ENCODE measurements at places on chromosomes 7 and 10.
A peak's percentile ranks its signal among the peaks of the same experiment; 100 is the strongest.

- DNase-seq = no peak
These were observed 1469.5 kb upstream of the CELF2 start for GRCh38 chr10:9547936-9548904.

DNA sequence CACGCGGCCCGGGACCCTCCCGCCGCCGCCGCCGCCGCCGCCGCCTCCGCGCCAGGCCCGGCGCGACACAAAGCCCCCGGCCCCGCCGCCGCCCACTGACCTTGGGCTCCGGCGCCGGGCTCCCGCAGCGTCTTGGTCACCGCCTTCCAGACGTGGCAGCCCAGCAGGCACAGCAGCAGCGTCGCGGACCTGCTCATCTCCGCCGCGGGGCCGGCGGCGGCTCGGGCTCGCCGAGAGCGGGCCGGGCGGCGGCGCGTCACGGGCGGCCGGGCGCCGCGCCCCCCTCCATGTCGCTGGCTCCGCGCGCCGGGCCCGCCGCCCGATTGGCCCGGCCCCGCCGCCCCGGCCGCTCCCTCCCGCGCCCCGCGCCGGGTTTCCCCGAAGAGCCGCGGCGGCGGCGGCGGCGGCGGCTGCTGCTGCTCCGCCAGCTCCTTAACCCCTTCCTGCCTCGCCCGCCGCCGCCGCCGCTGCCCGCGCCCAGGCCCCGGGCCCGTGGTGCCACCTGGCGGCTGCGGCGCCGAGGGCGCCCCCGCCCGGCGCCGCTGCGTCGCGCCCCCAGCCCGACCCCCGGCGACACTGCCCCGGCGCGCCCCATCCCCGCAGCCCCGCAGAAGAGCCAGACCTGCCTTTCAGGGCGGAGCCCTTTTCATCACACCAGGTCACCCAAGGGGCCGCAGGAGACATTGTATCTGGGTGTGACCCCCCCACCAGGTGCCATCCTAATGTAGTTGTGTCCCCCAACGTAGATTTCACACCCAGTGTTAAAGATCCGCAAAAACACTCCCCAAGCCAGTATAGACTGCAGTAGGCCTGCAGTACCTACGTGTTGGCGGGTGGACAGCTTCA is at the start of gene FAM171A1:
TSS of gene FAM171A1 (minus strand) at position 434 of the 846 bp plus-strand sequence. CDS start at position 197, 237 bp downstream.
- no peak for DNase-seq

DNA sequence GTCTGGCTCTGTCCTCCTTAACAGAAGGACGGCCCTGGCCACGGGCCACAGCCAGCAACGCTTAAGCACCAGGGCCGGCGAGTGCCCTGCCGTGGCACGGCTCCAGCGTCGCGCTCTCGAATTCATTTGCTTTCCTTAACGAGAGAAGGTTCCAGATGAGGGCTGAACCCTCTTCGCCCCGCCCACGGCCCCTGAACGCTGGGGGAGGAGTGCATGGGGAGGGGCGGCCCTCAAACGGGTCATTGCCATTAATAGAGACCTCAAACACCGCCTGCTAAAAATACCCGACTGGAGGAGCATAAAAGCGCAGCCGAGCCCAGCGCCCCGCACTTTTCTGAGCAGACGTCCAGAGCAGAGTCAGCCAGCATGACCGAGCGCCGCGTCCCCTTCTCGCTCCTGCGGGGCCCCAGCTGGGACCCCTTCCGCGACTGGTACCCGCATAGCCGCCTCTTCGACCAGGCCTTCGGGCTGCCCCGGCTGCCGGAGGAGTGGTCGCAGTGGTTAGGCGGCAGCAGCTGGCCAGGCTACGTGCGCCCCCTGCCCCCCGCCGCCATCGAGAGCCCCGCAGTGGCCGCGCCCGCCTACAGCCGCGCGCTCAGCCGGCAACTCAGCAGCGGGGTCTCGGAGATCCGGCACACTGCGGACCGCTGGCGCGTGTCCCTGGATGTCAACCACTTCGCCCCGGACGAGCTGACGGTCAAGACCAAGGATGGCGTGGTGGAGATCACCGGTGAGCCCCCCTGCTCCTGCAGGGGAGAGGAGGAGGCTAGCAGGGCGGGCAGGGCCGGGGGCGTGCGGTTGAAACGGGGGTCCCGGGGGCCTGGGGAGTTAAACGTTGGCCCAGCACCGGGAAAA is at the start of gene HSPB1:
TSS of gene HSPB1 (plus strand) at position 327 of the 855 bp plus-strand sequence. CDS start at position 367, 40 bp downstream.
- DNase-seq = peak; percentile 68

GRCh38 chr10:5502571-5503476 is 3.5 kb upstream of the CALML5 start:
- DNase-seq = no peak

- DNase-seq = no peak
These were observed 59.0 kb upstream of the AGR3 start for GRCh38 chr7:16940776-16941175.

DNA sequence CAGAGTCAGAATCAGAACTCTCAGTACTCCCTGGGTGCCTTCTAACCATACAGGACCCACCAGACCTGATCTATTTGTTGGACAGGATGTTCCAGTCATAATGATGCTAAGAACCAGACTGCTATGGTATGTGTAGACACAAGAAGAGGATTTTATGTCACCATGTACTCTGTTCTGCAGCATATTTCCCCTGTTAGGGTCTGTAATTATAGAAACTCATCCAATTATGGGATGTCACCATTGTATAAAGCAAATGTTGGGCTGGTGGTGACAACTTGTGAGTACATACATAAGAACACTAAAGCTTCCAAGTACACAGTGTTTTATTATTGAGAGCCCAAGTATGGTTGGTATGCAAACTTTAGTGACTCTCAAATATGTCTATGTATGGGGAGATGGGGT is 67.1 kb upstream of the AGBL3 start:
- DNase-seq = no peak

- no peak for DNase-seq
These were observed 28.9 kb downstream of the GNAT3 start for GRCh38 chr7:80482950-80483349.

DNA sequence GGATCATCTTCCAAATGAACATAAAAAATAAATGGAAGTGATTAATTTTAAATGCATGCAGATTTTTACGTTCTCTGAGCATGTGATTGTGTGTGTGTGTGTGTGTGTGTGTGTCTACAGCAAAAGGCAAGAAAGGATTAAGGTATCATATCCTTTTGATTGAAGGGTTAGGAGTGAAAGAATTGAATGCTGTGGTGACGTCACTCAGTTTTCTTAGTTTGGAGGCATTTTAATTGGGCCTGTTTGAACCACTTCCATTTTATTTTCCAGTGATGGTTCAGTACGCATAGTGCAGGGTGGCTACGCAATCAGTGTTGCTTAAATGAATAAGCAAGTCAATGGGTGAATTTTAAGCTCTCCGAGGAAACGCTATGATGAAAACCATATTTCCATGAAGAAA is 31.3 kb downstream of the TACC2 start:
- DNase-seq = no peak

DNA sequence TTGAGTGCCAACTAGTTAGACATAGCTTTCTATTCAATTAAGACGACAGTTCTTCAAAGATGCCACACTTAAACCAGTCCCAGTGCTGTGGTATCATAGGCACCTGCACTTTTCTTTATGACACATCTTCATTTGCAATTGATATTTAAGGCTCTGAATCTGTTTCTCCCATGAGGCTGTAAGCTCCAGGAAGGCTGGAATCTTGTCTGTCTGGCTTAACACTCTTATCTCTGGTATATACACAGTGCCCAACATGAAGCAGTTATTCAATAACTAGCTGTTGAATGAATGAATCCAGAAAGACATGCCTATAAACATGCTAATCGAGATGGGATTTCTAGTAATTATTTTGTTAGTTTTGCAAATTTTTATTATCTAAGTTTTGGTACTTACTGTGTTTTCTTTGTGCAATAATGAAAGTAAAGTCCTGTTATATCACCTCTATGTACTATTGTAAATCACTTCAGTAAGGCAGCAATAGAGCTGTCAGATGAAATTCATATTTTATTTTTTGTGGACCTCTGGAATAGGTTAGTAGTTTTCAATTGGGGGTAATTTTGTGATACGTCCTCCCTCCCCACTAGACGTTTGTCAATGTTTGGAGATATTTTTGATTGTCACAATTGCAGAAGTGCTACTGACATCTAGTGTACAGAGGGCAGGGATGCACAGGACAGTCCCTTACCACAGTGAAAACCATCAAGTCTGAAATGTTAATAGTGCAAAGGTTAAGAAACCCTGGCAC is 51.3 kb upstream of the STEAP4 start:
- DNase-seq = no peak

GRCh38 chr7:141975806-141976523 is 2.4 kb upstream of the TAS2R38 start:
- peak; percentile 70 for DNase-seq

DNA sequence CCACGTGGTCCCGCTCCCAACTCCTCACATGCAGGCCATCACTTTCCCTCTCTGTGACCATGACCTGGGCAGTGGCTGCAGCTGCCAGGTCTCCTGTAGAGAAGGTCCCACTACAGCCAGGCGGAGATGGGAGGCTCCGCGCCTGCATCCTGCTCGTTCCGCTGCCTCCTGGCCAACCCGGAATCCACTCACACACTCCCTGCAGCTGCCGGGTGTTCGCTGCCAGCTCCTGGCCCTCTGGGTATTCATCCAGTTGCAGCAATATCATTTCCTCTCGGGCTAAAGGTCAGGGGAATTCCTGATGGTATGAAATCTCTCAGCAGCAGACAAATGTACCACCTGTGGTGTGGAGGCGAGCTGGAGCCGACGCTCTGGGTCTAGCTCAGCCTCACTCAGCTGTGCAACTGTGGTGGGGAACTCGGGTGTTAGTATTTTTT is 65.7 kb downstream of the TLL2 start:
- no peak for DNase-seq

DNA sequence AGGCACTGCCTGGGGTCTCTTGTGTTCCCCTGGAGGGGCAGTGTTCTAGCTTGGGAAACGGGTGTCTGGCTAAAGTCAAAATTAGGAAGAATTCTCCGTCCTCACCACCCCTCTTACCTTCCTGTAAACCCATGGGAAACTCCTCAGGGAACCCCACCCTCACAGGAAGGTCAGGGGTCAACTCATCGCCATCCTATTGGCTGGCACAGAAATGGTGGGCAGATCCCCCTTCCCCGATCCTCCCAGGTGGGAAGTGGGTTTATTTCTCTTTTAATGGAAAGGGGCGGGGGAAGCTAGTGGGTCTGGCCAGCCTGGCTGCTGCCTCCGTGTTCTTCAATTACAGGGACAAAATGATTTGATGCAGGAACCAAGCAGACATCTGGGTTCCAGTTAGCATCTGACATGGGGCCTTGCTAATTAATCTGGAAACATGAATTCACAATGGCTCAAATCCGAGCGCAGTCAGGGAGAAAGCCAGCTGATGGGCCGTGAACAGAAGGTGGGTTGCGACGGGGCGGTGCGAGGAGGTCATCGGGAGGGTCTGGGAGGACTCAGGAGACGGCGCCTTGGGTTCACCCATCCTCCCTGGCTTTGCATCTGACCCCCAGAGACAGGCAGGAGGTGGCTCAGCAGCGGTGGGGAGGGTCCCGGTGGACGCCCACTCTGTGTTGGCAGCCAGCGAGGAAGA is 66.6 kb downstream of the SLIT1 start:
- DNase-seq = no peak

DNA sequence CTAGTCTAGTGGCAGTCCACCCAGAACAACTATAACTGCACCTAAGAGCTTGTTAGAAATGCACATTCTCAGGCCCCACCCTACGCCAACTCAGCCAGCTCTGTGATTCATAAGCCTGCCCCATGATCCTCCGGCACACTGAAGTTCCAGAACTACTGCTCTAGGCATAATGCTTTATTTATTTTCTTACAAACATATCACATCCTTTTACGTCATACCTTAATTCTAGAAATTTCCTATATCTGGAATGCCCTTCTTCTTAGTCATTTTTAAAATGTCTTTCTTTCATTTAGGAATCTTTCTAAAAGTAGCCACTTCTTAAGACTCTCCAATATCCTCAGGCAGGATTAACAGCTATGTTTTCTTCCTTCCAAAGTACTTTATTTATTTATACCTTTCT is 480.1 kb downstream of the INHBA start:
- DNase-seq = no peak

- no peak for DNase-seq
These were observed 260.9 kb downstream of the ADARB2 start for GRCh38 chr10:1476455-1476803.

DNA sequence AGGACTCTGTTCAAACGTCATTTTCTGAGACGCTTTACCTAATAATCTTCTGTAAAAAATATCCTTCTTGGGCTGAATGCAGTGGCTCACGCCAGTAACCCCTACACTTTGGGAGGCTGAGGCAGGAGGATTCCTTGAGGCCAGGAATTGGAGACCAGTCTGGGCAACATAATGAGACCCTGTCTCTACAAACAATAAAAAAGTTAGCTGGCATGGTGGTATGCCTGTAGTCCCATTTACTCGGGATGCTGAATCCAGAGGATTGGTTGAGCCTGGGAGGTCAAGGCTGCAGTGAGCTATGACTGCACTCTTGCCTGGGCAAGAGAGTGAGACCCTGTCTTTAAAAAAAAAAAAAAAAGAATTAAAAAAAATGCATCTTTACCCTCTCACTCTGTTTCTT is 5.1 kb downstream of the STAM start:
- no peak for DNase-seq

DNA sequence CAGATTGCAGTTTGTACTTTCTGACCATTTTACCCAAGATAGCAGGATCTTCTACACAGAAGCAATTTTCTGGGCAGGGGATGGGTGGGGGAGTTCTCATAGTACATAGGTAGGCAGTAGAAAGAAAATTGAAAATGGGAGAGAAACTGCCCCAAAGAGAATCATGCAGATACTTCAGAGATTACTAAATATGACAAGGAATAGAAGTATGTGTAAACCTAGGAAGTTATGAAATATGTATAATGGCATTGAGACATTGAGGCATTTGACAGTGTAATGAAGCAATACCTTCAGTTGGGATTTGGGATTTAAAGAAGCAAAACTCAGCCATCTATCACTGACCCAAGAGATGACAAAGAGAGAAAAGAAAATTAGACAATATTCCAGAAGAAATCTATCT is 233.0 kb downstream of the PTN start:
- DNase-seq = no peak

DNA sequence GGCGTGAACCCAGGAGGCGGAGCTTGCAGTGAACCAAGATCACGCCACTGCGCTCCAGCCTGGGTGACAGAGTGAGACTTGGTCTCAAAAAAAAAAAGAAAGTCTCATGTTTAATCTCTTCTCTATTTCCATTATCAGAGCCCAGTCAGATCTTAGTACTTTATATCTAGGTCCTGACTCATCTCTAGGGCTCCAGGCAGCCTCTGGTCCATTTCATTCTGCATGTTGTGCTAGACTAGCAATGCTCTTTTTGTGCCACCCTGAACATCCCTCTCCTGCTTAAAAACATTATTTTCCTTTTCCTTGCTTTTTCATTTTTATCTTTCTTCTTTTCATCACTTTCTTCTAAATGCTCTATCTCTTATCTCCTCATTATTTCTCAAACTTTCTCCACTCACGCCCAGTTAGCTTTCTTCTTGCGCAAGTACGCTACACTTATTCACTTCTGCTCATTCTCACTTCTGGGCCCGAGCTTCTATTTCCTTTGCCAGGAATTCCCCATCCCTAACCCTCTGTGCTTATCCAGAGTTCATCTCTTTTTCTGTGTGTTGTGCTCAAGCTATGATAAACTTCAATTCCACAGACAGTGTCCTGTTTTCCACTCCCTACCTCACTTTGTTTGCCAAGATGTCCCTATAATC is 63.9 kb downstream of the BTAF1 start:
- DNase-seq = no peak

- DNase-seq = no peak
These were observed 72.5 kb downstream of the CDK6 start for GRCh38 chr7:92763636-92764423.

GRCh38 chr10:12481924-12482323 is 132.6 kb downstream of the CAMK1D start:
- DNase-seq = no peak

Data from GDM1 (cell line).